Fibroblast of skin of right quadriceps (primary cell): ENCODE measurements at places on chromosomes 1 and 21.

DNA sequence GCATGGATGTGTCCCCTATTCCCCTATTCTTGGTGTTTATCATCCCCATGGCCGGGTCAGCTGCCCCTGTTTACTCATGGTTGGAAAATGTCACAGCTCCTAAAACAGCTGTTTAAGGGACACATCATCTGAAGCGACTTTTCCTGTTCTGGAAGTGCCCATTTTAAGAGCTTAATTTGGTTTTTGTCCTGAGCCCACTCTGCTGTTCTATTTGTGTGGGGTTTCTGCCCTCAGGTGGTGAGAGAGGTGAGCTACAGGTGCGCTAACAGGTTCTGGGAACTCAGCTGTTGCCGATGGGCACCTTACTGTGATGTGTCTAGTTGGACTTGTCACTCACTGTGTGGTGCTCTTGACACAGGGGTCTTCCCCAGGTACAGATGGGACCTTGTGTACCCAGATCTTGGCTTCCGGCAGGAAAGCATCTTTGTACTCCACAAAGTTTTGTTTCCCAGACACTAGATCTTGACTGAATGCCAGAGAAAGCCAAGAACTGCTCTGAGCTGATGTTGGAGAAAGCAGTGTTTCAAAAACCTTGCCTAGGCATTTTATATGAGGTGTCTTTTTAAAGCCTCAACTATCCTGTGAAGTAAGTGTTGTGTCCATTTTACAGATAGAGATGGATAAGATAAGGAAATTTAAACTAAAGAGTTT, 59.0 kb upstream of the CD1D start:
- peak; percentile 39 for DNase-seq

DNA sequence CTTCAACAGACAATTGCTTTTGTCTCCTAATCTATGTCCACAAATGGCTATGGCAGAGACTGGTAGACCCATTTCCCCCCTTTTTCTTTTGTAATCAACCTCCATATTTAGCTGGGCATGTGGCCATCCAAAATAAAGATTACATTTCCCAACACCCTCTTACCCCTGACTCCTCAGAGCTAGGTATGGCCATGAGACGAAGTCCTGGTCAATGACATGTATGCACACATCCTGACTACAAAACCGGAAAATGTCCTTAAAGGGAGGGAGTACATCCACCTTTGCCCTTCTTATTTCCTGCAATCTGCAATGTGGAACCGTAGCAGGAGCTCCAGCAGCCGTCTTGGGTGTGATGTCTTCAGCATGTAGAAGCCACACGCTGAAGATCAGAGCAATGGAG, 36.2 kb upstream of the RCSD1 start:
- DNase-seq: no peak

DNA sequence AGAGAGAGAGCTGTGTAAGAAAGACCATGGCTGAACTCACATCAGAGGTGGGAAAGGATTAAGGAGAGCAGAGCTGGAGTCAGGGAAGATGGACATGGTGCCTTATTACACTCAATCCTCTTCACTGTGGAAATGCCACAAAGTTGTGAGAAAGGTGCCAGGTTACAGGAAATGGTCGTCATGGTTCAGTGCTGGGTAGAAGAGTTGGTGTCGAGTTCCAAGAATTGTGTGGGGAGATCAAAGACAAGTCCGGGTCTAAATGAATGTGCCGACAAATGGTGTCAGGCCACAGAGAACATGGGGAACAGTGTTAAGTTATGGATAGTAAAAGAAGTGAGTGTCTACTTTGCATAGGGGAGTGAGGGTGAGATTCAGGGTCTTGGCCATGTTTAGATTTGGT, 40.9 kb downstream of the LAMC2 start:
- DNase-seq: no peak

DNA sequence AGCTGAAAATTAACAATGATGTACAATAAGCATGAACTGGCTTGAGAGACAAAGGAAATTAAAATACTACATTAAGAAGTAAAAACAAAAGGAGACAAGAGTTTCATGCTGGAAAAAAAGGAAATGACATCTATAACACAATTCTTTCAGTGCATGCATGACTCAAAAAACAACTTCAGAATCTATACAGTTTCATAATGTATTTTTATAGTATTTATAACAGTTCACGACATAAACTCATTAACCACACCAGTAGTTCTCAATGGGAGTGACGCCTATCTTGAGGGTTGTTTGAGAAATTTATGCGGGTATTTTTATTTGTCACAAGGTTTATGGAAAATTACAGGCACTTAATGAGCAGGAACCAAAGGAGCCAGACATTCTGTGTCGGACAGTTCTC, 168.5 kb downstream of the SMYD3 start:
- DNase-seq: no peak

- no peak for DNase-seq
Measured at GRCh38 chr21:14754259-14754604, 208.1 kb upstream of the SAMSN1 start.
